Activated CD4-positive, alpha-beta T cell treated with anti-CD3 and anti-CD28 coated beads for 4 hours (primary cell): ENCODE measurements at places on chromosomes 4 and X.

DNA sequence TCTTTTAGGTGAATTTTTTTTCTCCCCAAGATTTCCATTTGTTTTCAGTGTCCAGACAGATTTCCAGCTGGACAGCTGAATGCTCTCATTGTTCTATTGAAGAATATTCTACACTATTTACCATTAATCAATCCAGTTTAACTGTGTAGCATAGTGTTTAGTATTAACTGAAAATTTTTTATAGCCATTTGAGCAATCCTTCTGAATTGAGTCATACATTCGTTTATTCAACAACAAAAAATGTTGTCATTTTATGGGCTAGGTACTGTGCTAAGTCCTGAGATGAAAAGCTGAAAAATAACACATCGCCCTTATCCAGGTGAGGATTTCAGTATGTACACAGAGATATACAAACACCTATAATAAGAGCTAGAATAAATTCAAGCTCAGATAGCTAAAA lies 223.3 kb downstream of the COL25A1 start:
- no peak for DNase-seq

- DNase-seq = no peak
Observed at GRCh38 chr4:188196134-188196735, 57.0 kb downstream of the TRIML1 start.

GRCh38 chrX:109632906-109633504 lies 8.0 kb upstream of the KCNE5 start:
- DNase-seq = no peak

- no peak for DNase-seq
Observed at GRCh38 chr4:17332478-17332877, 179.4 kb downstream of the QDPR start.

GRCh38 chrX:2159393-2159792 lies 341.4 kb downstream of the DHRSX start:
- DNase-seq = no peak

DNA sequence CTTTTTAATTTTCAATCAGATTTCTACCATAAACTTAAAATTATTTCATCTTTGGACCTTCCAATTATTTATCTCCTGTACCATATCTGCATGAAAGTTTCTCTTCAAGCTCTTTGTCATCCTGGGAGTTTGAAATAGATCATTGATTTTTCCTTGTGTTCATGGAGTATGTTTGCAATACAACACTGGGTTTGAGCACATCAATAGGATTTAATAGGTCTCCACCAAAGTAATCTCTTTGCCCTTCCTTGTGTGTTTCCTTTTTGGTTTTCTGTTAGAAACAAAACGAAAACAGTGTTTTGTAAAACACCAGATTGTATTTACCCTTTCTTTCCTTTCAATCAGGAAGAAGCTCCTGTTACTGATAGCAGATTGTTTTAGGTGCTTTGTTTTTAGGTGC lies 11.9 kb downstream of the FMR1 start:
- DNase-seq = no peak

DNA sequence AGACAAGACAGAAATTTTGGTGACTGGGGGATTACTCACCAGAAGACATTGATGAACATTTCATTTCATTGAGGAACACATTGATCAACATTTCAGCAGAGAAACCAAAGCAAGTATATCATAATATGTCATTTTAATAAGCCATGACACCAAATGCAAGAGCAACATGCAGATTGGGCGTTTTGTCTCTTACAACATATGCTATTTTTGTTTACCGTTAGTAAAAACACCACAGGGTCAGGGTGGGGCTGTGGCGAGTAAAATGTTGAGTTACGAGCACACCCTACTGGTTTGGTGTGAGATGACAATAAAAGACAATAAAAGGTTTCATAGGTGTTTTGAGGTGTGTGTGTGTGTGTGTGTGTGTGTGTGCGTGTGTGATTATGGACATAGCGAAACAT lies 294.5 kb downstream of the PDGFC start:
- no peak for DNase-seq

- DNase-seq = peak; percentile 42
Observed at GRCh38 chrX:47218920-47219815, 687 bp downstream of the CDK16 start.

DNA sequence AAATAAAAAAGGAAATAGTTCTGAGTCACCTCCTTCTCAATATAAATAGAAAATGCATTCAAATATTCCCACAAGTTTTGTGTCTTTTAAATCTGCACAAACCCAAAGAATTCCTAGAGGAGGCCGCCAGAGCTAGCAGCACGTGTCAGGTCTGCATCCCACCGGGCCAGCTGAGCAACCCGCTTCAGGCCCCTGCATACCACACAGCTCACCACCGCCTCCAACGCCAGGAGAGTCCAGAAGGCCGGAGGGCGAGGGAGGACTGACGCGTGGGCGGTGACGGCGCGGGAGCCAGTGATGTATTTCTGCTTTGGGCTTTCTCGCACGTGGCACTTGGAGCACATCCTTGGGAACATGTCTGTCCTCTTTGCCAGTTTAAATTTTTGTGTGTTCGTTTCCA lies 61.9 kb upstream of the CLDN34 start:
- DNase-seq = no peak

DNA sequence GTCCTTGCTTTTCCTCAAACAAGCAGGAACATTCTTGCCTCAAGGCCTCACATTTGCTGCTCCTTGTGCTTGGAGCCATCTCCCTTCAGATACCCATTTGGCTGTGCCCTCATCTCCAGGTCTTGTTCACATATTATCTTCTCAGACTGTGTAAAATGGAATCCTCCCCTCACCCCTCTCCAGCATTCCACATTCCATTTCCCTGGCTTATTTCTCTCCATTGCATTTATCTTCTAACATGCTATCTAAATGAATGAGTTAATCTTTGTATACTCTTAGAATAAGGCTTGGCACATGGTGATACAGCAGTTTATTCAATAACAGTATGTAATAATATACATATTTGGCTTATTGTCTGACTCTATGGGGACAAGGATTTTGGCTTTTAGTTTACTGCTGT lies 8.8 kb upstream of the GALNT7 start:
- DNase-seq = no peak

DNA sequence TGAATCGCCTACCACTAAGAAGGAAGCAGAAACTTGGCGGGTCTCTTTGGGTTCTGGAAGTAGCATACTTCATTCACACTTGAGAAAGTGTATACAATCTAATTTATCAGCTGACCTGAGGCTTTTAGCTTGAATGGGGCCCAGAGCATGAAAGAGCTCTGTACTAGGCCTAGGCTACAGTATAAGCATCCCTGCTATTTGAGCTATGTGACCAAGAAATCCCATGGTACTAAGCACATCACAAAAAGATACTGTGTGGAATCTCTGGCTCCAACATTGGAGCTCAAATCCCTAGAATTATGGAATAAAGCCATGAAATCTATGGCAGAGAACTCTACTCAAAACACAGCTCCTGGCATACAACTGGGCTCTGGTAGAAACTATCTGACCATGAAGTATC lies 43.9 kb upstream of the CCDC149 start:
- DNase-seq = no peak

DNA sequence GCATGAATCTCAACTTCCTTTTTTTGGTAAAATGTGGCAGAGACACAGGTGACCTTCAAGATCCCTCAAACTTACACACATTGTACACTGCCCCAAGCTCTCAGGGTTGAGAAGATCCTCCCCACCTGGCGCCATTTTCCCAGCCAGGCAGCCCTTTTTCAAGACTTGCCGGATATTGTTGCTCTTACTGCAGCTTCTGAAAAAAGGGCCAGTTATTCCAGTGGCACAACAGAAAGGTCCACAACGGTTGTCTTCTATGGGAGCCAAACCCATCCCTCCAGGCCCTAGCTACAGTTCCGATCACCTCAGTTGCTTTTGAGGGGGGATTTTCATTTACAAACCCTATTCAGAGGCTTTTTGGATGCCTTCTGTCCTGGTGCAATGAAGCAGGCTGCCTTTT lies 101.1 kb downstream of the CHIC2 start:
- no peak for DNase-seq

DNA sequence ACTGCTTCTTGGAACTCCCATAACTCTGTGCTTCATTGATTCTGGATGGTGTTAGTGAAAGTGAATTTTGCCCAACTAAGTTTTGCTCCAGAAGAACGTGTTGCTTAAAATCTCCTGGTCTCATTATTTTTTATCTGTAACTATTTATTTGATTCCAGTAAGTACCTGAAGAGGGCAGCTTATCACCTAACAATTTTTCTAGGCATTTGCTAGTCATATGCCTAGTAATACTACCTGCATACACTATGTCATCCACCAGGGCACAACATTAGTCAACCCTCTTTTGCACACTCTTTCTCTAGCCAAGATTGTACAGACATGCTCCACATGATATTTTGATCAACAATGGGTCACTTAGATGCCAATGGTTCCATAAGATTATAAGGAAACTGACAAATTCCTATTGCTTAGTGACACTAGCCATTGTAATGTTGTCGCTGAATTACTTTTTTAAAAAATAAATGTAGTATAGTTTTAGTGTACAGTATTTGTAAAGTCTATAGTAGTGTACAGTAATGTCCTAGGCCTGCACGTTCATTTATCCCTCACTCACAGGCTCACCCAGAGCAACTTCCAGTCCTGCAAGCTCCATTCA lies 499.9 kb upstream of the AADAT start:
- no peak for DNase-seq
